GM10248 (cell line): ENCODE measurements at places on chromosomes 11 and 22.
A peak's percentile ranks its signal among the peaks of the same experiment; 100 is the strongest.

- DNase-seq, result no peak
These were observed 9.3 kb upstream of the MRGPRD start for GRCh38 chr11:68989936-68990606.

DNA sequence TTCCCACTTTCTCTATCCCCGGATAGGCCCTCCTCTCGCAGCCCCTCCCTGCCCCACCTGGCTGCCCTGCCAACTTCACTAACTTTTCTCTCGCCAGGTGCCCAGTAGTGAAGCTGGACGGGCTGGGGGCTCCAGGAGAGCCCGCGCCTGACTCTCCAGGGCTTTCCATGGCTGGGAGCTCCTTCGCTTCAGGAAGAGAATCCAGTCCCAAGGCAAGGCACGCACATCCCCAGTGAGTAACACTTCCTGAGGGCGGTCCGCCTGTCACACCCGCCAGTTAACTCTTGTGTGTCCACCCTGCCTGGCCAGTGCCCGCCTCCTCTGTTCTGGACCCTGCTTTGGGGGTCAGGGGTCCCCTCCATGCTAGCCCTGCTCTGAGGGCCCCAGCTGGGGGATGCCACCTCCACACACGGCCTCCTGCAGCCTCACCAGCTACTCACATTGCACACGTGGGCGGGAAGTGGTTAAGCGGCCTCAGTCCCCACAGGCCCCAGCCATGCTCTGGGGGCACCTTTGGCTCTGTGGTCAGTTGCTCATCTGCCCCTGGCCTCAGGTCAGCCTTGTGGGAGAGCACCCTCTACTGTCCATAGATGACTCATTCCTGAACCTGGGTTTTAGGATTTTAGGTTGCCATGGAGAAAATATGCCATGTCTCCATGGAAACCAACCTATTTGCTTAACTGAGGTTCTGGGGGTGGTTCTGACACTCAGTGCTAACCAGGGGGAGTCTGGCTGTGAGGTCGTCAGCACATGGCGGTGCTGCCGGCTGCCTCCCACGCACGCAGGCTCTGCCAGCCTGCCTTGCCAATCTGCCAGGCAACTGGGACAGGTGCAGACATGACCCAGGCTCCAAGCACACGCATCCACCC lies at the start of gene RIN1:
TSS of gene RIN1 (minus strand) at position 201 of the 869 bp plus-strand sequence. CDS start at position 169, 32 bp downstream.
- peak; percentile 80 for DNase-seq

DNA sequence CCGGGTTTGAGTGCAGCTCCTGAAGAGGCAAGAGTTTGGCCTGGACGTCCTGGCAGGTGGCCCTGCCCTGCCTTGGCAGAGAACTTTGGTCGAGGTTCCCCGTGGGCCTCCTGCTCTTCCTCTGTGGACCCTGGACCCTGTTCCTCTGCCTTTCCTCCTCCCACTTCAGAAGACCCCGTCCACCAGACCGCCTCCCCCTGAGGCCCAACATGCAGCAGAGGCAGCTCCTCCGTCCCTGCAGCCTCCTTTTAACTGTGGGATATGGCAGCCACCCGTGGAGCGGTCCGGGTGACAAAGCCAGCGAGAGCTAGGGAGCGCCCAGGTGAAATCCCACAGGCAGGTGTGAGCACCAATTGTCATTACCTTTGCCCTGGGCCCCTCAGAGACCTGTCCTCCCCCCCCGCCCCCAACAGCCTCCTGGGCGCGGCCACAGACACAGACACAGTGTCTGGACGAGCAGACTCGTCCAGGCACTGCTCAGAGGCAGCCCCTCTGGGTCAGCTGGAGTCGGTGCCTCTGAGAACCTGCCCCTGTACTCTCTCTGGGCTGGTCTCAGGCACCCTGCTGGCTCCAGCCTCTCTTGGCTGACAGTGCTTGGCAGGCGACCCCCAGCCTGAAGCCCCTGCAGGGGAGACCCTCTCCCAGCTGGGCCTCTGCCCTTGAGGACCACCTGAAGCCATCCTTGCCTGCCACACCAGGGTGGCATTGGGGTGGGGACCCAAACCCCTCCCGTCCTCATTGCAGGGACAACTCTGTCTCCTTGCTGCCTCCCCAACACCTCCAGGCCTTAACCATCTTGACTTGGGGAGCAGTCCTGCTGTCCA lies 4.1 kb upstream of the PTDSS2 start:
- DNase-seq, result no peak

DNA sequence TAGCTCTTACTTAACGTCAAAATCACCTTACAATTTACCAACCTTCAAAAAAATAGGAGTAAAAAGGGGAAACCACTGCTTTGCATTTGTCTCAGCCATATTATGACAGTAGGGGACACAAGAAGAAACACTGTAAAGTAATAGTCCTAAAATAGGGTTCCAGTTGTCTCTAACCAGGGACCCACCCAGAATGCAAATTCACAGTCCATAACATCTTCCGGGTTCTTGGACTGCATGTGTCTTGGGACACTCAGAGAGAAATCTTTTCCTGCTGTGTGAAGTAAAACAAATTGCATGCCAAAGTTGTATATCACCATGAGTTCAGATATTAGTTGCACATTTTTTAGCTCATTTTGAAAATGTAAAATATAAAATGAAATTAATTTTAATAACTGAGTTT lies 69.8 kb upstream of the PGR start:
- DNase-seq, result no peak

- DNase-seq, result no peak
These were observed 48.8 kb upstream of the B3GAT1 start for GRCh38 chr11:134460881-134461280.

GRCh38 chr22:21948390-21948789 lies 4.3 kb downstream of the PPM1F start:
- no peak for DNase-seq

DNA sequence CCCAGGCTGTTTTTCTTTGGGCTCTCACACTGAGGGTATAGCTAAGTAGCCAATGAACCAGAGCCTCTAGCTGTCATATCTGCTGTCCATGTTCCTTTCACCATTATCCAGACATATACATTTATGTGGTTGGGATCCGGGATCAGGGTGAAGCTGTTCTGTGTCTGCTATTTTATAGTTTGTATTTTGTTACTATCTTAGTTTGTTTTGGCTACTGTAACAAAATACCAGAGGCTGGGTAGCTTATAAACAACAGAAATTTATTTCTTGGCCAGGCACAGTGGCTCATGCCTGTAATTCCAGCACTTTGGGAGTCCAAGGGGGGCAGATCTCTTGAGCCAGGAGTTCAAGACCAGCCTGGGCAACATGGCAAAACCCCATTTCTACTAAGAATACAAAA lies 40.5 kb upstream of the CABP7 start:
- DNase-seq, result no peak

DNA sequence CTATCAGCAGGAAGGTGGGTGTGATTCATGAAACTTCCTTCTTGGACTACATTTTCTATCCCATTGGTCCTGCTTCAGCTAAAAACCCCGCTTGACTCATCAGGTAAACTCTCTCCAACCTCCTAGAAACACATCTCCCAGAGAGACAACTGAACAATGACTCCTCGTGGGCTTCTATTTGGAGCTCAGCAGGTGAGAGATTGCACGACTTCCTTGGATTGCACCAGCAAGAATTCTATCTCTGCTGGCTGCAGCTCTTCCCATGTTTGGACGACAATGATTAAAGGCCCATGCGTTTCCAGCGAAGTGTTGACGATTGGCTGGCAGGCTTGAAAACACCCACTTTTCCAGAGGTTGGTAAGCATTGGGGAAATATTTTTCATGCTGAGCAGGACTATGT lies 216.1 kb upstream of the NTM start:
- DNase-seq, result no peak

GRCh38 chr22:38793317-38793716 lies 626 bp downstream of the DNAL4 start:
- DNase-seq, result no peak

- no peak for DNase-seq
These were observed 18.1 kb upstream of the MYH9 start for GRCh38 chr22:36405671-36406538.

DNA sequence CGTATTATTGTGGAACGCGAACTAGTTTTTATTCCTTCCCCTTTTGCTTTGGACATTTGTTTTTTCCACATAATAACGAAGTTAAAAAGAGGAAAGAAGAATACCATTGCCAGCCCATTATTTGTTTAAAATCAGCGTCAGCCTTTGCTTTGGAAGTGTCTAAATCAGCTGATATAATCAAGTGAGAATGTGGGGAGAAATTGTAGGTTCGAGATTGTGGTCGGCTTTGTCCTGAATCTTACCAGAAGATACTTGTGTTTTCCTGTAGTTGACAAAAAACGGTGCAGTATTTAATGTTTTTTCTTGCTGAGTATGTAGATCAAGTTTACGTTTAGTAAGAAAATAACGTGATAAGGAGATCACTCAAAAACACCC lies 935 bp downstream of the ZNF143 start:
- no peak for DNase-seq

DNA sequence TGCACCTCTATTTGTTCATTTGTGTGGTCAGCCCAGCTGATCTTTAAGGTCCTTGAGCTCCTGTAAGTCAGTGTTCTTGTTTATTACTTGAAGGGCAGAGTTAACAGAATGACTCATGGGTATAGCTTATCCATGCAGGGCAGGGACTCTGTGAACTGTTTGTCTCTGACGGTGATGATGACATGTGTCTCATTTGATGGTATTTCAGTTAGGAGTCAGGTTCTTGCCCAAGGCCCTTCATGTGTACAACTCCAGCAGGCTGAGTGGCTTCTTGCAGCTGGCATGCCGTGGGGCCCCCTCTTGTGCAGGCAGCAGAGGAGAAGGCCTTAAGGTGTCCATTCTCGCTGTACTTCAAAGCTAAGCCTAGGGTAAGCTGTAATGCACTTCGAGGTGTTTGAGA lies 165.1 kb downstream of the DBX1 start:
- DNase-seq, result no peak

- DNase-seq, result no peak
These were observed 12.7 kb upstream of the IL10RA start for GRCh38 chr11:117973503-117973860.

- no peak for DNase-seq
These were observed 2.7 kb downstream of the CSRP3 start for GRCh38 chr11:19199048-19199447.

DNA sequence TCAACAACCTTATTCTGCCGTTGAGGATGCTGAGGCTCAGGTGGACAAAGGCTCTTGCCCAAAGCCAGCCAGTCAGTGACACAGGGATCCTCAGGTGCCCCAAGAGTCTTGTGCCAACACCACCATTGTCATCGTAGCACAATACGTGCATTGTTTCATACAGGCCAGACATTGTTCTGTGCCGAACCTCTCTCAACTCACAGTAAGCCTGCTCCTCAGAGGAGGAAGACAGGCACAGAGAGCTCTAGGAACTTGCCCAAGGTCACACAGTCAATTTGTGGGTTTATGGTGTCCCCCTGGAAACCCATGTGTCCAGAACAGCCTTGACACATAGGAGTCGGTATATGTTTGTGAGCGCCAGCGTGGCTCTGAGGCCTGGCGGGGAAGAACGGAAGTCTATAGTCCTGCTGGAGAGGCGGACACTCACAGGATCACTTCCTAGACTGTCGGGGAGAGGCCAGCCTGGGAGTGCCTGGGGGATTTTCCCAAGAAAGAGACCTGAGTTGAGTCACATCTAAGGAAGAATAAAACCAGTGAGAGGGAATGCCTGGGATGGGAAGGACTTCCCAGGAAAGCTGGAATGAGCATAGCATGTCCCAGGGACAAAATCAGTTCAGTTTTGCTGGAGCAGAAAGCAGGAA lies 20.2 kb downstream of the LIF start:
- DNase-seq, result no peak

DNA sequence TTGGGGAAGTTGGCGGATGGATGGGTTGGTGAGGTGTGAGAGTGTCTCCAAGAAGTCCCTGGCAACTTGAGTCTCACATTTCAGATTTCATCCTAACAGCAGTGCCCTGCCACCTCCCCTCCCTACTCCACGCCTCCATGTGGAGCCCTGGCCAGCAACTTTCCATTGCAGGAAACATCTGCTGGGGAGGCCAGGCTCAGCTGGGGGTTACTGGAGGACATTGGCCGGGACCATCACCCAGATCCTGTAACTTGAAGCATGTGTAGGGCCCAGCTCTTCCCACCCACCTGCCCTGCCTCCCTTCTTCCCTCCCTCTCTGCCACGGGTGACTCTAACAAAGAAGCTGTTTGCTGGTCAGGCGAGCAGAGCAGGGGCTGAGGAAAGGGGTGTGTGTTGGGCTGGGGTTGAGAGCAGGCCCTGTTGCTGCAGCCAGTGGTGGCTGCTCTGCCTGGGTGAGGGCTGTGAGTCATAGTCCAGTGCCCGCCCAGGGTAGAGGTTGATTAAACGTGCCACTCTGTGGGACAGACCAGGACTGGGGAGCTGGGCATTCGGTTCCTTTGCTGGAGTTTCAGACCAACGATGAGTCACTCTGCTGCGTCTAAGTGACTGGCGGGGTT lies 64.0 kb downstream of the SCN3B start:
- DNase-seq, result no peak
